ENCODE measurements at places on chromosomes 5 and 9. TPM values are rescaled to one million over a fixed set of nuclear protein-coding genes. Genes with fewer than 3 reads are reported as not detected.

Gene SCGB3A2
- total RNA-seq = not detected

Gene TNFSF8
- not detected for total RNA-seq

Gene PCDHGA3
- 1.2 TPM for total RNA-seq

Gene ZDHHC11B
- not detected for total RNA-seq

Gene PCDHA4
- total RNA-seq = under 0.01 TPM

Gene CNTNAP3
- not detected for total RNA-seq

Gene IZUMO3
- total RNA-seq = not detected

Gene SLC23A1
- total RNA-seq = not detected

Gene ZNF883
- 2.0 TPM for total RNA-seq

Gene BSPRY
- not detected for total RNA-seq

Gene TIMD4
- total RNA-seq = not detected

Gene CCL27
- total RNA-seq = not detected

Gene EHMT1
- total RNA-seq = 46.7 TPM

Gene C5orf34
- total RNA-seq = 5.5 TPM

Gene OR13D1
- total RNA-seq = not detected

Gene C8G
- not detected for total RNA-seq

Gene GMCL2
- not detected for total RNA-seq

Gene SLC34A1
- total RNA-seq = not detected

Gene ENTPD2
- not detected for total RNA-seq

All from subcutaneous preadipocyte (primary cell).